ENCODE measurements at places on chromosomes 6 and 20.

- no peak for DNase-seq
Measured at GRCh38 chr6:53944543-53944942, 149.7 kb downstream of the LRRC1 start.

DNA sequence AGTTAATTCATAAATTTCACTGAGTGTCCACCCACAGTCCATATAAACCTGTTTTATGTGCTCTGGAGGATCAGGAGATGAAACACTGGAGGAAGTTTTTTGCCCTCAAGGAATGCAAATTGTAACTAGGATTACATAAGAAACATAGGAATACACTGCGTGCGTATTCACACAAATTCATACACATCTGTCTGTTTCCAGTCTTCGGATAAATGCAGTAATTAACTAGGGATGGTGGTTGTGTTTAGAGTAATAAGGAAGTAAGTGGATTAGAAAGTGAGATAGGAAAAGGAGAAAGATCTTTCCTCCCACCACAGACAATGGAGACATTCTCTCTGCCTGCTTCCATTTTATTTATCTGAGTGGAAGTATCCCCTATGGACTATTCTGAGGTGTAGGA is 35.7 kb upstream of the POPDC3 start:
- DNase-seq: no peak

GRCh38 chr6:110348961-110349690 is 9.0 kb downstream of the METTL24 start:
- DNase-seq: no peak

- no peak for DNase-seq
Measured at GRCh38 chr20:10579942-10580341, 93.9 kb downstream of the JAG1 start.

GRCh38 chr6:80872199-80872950 is 765.9 kb downstream of the BCKDHB start:
- no peak for DNase-seq
